Natural killer cell treated with Interleukin-12 subunit alpha and Interleukin-12 subunit beta and Interleukin-15 and Interleukin-18, amount 100 ng/mL, for 72 hours (primary cell): ENCODE measurements at places on chromosomes 11 and 22.

DNA sequence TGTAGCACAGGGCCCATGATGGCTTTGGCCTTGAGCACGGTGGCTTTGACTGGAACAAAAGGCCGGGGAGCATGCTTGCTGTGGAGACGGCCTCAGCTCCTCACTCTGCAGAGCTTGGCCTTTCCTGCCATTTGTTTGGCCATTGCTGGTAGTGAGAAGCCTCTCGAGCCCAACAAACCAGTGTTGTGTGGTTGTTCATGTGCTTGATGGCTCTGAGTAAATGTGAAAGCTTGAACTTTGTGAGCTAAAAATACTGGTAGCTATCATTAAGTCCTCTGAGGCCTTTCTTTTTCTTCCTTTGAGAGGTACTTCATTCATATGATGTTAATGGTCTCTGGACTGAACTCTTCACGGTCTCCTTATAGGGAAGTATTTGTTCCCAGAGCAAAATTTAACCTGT, 39.6 kb downstream of the NAT10 start:
- H3K36me3 ChIP-seq, result peaks cover 31% of the 10 kb centered on the region
- H3K27me3 ChIP-seq, result no peaks in the 10 kb centered on the region
- H3K4me1 ChIP-seq, result no peaks in the 10 kb centered on the region
- H3K4me3 ChIP-seq, result no peak overlapping the region
- H3K27ac ChIP-seq, result no peak overlapping the region

- no peak for DNase-seq
- no peaks in the 10 kb centered on the region for H3K36me3 ChIP-seq
- no peak overlapping the region for H3K27ac ChIP-seq
- H3K4me3 ChIP-seq, result no peak overlapping the region
- no peaks in the 10 kb centered on the region for H3K27me3 ChIP-seq
Measured at GRCh38 chr11:44562845-44563460, 2.5 kb upstream of the CD82 start.

- H3K36me3 ChIP-seq, result no peaks in the 10 kb centered on the region
- DNase-seq, result no peak
- no peak overlapping the region for H3K27ac ChIP-seq
Measured at GRCh38 chr22:25496396-25497064, 67.9 kb upstream of the GRK3 start.

- no peak for DNase-seq
- no peak overlapping the region for H3K27ac ChIP-seq
- peaks cover 37% of the 10 kb centered on the region for H3K27me3 ChIP-seq
- H3K4me3 ChIP-seq, result no peak overlapping the region
- no peaks in the 10 kb centered on the region for H3K36me3 ChIP-seq
- no peaks in the 10 kb centered on the region for H3K4me1 ChIP-seq
Measured at GRCh38 chr11:123678246-123678645, 23.8 kb upstream of the SCN3B start.

GRCh38 chr11:14971865-14972580, at the start of gene CALCA:
Gene CALCA (minus strand): TSS chr11:14972351. CDS start chr11:14971192, 1,159 bp downstream.
- H3K27me3 ChIP-seq, result peaks cover 58% of the 10 kb centered on the region
- DNase-seq, result no peak
- H3K36me3 ChIP-seq, result no peaks in the 10 kb centered on the region
- no peak within 1 kb of the TSS for H3K27ac ChIP-seq
- H3K4me3 ChIP-seq, result peak within 1 kb of the TSS; percentile 67

DNA sequence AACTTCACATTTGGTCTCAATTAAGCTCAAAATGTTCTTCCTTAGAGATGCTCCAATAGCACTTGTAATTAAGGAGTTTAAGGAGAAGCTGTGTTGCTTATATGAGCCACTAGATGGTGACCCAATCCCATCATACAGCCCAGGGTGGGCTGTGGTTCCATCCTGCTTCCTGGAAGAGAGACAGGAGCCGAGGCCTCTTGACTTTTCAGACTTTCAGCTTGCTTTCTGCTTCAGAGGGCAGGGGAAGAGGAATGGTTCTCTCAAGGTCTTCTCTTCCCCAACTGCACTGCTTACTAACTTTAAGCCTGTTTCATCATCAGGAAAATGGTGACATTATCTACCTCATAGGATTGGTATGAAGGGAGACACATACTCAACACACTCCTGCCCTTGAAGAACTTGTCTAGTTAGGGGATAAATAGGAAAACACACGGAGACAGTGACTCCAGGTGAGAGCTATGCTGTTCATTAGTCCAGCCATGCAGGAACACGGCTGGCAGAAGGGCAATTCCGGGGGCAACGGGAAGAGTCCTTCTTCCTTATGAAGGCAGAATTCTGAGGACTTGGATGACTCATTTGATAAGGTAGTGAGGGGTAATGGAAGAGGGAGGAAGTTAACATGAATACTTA, 20.1 kb downstream of the TMEM218 start:
- no peak overlapping the region for H3K27ac ChIP-seq
- no peak overlapping the region for H3K4me3 ChIP-seq
- H3K27me3 ChIP-seq, result no peaks in the 10 kb centered on the region
- DNase-seq, result no peak
- peaks cover under 1% of the 10 kb centered on the region for H3K36me3 ChIP-seq

DNA sequence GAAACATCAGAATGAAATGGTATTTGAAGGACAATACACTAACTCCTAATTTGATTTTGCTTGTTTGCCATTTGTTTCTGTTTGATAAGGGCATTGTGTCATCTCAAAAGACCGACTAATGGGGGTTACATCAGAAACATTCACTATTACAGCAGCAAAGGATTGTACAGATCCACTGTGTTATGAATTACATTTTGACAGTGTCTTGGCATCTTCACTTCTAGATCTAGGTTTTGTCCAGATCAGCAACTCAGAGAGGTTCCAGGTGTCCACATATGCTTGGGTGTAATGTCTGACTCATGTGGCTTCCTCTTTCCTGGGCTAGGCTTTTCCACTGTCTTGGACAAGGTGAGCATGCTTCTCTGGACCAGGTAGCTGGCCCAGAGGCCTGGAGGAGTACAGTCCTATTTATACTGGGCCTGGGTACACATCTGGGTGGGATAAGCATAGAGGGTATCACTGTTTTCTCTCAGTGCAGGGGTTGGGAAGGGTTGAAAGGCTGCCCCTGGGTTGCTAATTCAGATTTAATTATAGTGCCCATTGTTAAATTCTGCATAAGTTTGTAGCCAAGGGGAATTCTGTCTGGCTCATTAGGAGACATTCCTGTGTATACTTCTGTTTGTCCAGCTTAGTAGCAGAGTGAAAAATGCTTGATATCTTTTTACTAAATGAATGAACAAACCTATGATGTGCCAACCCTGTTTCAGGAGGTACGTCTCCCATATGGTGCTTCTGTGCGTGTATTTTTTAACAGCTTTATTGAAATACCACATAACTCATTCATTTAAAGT, 23.8 kb downstream of the DDI1 start:
- peaks cover 28% of the 10 kb centered on the region for H3K4me1 ChIP-seq
- no peak for DNase-seq
- peak overlapping the region; percentile 12 for H3K27ac ChIP-seq
- H3K4me3 ChIP-seq, result no peak overlapping the region
- H3K27me3 ChIP-seq, result no peaks in the 10 kb centered on the region

GRCh38 chr11:119573858-119574257, 150.9 kb upstream of the THY1 start:
- no peak for DNase-seq
- H3K27me3 ChIP-seq, result peaks cover 8% of the 10 kb centered on the region
- no peak overlapping the region for H3K4me3 ChIP-seq
- peaks cover 5% of the 10 kb centered on the region for H3K4me1 ChIP-seq

DNA sequence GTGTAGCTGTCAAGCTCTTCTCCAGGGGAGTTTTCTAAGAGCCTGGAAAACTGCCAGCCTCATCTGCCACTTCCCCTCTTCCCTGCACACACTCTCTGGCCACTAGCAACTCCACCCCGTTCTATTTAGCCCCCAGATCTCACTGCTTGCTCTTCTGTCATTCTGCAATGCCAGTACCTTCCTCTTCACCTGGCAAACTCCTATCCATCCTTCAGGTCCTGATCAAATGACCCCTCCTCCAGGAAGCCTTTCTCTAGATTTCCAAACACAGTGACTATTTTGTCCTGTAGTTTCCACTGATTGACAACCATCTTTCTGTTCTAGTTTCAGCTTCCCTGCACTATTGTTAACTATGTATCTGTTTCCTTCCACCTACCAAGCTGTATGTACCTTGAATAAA, 437.7 kb downstream of the SOX6 start:
- H3K27ac ChIP-seq, result no peak overlapping the region
- no peaks in the 10 kb centered on the region for H3K4me1 ChIP-seq
- no peak for DNase-seq
- no peaks in the 10 kb centered on the region for H3K36me3 ChIP-seq
- peaks cover 3% of the 10 kb centered on the region for H3K27me3 ChIP-seq
- H3K4me3 ChIP-seq, result no peak overlapping the region

DNA sequence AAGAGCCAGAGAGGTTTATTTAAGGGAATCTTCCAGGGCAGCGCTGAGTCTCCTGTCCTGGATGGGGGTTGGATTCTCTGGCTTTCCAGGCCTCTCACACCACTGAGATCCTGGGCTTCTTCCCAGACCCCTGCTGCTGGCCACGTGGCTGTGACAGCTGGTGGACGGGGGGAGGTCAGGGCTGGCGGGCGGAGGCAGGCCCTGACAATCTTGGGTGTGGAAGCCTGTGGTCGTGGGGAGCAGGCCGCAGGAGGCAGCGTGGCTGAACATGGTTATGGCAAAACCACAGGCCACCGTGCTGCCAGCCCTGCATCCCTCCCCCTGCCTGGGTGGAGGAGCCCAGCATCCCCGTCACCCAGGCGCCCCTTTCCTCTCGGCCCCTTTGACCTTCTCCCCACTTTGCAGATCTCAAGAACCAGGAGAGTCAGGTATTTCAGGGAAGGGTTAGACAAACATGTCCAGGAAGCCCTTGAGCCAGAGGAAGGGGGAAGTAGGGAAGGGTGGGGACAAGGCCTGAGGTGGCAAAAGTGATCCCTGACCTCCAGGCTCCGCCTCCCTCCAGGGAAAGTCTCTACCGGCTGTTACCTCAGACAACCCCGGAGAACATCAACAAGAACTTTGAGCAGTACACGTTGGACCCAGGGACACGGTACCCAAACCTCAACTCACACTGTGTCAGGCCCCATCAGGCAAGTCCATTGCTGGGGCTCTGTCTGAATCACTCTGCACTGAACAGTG, 111.8 kb downstream of the MICAL2 start:
- no peak for DNase-seq
- H3K27ac ChIP-seq, result peak overlapping the region; percentile 94
- H3K4me3 ChIP-seq, result peak overlapping the region; percentile 27
- H3K36me3 ChIP-seq, result peaks cover 10% of the 10 kb centered on the region
- H3K4me1 ChIP-seq, result peaks cover 53% of the 10 kb centered on the region
- H3K27me3 ChIP-seq, result peaks cover 6% of the 10 kb centered on the region

DNA sequence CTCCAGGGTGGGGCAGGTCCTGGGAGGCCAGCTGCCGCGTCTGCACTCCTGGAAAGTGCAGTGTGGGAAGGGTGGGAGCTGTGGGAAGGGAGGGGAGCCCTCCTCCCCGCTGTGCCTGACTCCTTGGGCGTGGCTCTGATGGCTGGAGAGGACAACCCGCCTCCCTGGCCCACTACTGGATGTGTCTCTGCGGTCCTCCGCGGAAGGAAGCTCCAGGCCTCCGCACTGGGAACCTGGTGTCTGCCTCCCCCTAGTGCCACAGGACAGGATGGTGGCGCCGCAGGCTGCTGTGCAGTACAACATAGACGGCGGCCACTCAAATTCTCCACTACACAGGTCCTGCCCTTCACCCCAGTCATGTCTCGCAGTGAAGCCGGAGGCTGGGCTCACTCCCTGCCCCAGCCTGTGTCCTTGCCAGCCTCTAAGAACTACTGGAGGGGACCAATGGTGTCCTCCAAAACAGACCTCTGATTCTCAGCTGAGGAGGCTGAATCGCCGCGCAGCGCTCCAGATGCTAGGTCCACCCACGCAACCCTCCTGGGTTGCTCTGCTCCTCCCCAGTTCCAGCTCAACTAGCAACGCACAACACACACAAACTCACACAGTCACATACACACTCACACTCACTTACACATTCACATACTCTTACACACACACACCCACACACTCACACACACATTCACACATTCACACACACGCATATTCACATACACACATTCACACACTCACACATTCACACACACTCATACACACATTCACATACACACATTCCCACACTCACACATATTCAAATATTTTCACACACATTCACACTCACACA, 12.4 kb upstream of the DSCAML1 start:
- H3K4me3 ChIP-seq, result peak overlapping the region; percentile 0
- H3K36me3 ChIP-seq, result no peaks in the 10 kb centered on the region
- peaks cover 33% of the 10 kb centered on the region for H3K4me1 ChIP-seq
- no peak for DNase-seq
- peak overlapping the region; percentile 70 for H3K27ac ChIP-seq

DNA sequence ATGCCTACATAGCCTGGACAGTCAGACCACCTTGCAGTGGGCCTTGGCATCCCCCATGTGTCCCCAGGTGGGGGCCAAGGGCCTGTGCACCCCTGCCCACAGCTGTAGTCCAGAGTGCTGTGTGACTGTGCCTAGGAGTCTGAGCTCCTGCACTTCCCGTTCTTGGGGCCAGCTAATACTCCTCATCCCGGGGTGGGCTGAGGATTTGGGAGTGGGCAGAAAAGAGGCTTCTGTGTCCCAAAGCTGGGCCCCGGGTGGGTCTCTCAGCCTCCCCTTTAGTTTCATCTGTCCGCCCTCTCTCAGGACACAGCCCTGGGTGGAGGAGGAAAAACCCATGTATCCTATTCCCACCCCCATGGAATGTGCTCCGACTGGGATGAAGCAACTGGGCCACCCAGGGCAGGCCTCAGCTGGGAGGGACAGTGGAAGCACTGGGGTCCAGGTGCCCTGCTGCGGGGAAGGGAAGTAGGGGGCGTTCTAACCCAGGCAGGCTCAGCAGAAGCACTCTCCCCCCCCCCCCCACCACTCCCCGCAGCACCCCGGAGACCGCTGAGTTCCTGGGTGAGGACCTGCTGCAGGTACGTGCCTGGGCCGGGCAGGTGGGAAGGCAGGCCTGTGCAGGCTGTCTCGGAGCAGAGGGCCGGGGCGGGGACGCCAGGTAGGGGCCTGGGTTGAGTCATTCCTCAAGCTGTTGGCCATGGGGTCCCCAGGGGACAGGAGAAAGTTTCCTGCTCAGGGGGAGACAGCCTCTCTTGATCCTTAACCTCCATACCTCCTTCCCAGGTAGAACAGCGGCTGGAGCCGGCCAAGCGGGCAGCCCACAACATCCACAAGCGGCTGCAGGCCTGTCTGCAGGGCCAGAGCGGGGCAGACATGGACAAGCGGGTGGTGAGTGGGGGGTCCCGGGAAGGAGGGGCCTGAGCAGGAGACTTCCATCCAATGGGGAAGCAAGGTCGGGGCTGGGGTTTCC, 1.4 kb downstream of the SH3BP1 start:
- H3K27me3 ChIP-seq, result no peaks in the 10 kb centered on the region
- peak overlapping the region; percentile 100 for H3K4me3 ChIP-seq
- peaks cover 31% of the 10 kb centered on the region for H3K4me1 ChIP-seq
- no peak for DNase-seq

GRCh38 chr11:123437236-123437979, 7.3 kb downstream of the GRAMD1B start:
- no peaks in the 10 kb centered on the region for H3K27me3 ChIP-seq
- no peak for DNase-seq
- H3K36me3 ChIP-seq, result peaks cover 10% of the 10 kb centered on the region
- H3K4me1 ChIP-seq, result peaks cover 40% of the 10 kb centered on the region
- peak overlapping the region; percentile 43 for H3K27ac ChIP-seq

- peaks cover 9% of the 10 kb centered on the region for H3K4me1 ChIP-seq
- DNase-seq, result no peak
- no peak overlapping the region for H3K27ac ChIP-seq
- peaks cover 6% of the 10 kb centered on the region for H3K36me3 ChIP-seq
- no peak overlapping the region for H3K4me3 ChIP-seq
Measured at GRCh38 chr11:69837791-69838190, 18.6 kb upstream of the FGF3 start.
